Mesangial cell (primary cell): ENCODE measurements at places on chromosomes 11 and 22. TPM values are rescaled to one million over a fixed set of nuclear protein-coding genes. Genes with fewer than 3 reads are reported as not detected.

Gene CYTH4
- total RNA-seq: 0.65 TPM in 1 of 2 replicates, not detected in the other

Gene TSGA10IP
- total RNA-seq: not detected in 2 replicates

Gene C11orf16
- total RNA-seq: not detected in 2 replicates

Gene PDGFB
- 38.3 and 48.2 TPM in 2 replicates for total RNA-seq

Gene HORMAD2
- 0.51 TPM in 1 of 2 replicates, not detected in the other for total RNA-seq

Gene EMSY
- 14.3 and 14.6 TPM in 2 replicates for total RNA-seq

Gene GGT5
- 7.2 and 12.9 TPM in 2 replicates for total RNA-seq

Gene LRRC75B
- 5.5 and 34.5 TPM in 2 replicates for total RNA-seq

Gene SERHL2
- 1.5 and 2.4 TPM in 2 replicates for total RNA-seq

Gene PLA2G6
- 3.7 and 32.6 TPM in 2 replicates for total RNA-seq

Gene TEX54
- not detected in 2 replicates for total RNA-seq

Gene LMF2
- total RNA-seq: 102 and 128 TPM in 2 replicates

Gene STIP1
- total RNA-seq: 92.3 and 253 TPM in 2 replicates

Gene PYGM
- total RNA-seq: 0.16 and 2.3 TPM in 2 replicates

Gene OR8D4
- not detected in 2 replicates for total RNA-seq

Gene PLAAT5
- total RNA-seq: 0.16 and 0.63 TPM in 2 replicates

Gene NRIP3
- 3.8 and 16.9 TPM in 2 replicates for total RNA-seq

Gene APOL1
- total RNA-seq: 4.1 and 20.2 TPM in 2 replicates

Gene ZP1
- 0.16 and 2.8 TPM in 2 replicates for total RNA-seq

Gene KCNJ1
- total RNA-seq: 0.13 TPM in 1 of 2 replicates, not detected in the other

Gene C11orf42
- not detected in 2 replicates for total RNA-seq

Gene ANKK1
- total RNA-seq: 0.13 TPM in 1 of 2 replicates, not detected in the other

Gene DKK3
- total RNA-seq: 83.7 and 120 TPM in 2 replicates

Gene DEFB131B
- total RNA-seq: not detected in 2 replicates

Gene COMT
- total RNA-seq: 317 and 372 TPM in 2 replicates

Gene SYCE3
- total RNA-seq: not detected in 2 replicates

Gene C1QTNF5
- total RNA-seq: 1.6 and 8.5 TPM in 2 replicates

Gene LRRN4CL
- 0.16 and 0.38 TPM in 2 replicates for total RNA-seq

Gene RGL4
- total RNA-seq: not detected in 2 replicates

Gene ENTHD1
- total RNA-seq: not detected in 2 replicates

Gene OR9I1
- not detected in 2 replicates for total RNA-seq

Gene FOLH1
- not detected in 2 replicates for total RNA-seq
